ENCODE measurements at places on chromosomes 2 and 18.

GRCh38 chr2:232418056-232418455 lies 11.4 kb downstream of the ALPG start:
- no peak for DNase-seq

- DNase-seq, result no peak
Observed at GRCh38 chr2:12099374-12099773, 352.9 kb downstream of the LPIN1 start.

DNA sequence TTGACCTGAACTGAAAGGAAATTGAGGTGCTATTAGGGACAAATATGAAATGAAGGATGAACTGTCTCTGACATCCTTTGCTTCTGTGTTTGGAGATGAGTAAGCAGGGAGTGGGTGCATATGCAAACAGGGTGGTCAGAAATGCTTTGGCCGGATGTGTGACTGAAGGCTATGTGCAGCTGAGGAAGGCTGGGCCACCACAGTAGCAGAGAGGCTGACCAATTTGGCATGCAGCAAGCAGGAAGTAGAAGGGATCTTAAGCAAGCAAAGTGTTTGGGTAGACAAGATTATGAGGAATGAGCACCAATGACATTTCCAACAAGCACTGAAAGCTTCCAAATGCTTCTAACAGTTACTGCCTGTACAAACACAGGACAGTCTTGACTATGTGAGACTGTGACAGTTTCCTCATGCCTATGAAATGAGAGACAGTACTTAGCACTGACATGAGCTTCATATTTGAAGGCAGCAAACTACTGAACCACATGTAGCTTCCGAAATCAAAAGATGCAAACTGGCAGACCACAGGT lies 3.3 kb upstream of the ACTR3 start:
- DNase-seq, result peak; percentile 94

DNA sequence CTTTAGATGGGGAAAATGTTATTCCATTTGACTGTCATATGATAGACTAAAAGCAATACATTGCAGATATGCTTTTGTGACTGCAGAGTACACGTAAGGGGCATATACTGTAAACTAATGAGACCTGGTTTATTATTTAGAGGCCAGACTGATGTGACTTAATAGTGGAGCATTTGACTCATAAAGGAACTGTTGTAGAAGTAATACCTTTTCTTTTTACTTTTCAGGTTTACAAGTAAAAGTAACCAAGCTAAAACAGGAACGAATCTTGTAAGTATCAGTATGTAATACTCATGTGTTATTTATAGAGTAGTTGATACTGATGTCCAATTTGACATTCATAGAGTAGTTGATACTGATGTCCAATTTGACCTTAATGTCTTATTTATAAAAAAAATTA lies 13.1 kb downstream of the RBBP8 start:
- no peak for DNase-seq

DNA sequence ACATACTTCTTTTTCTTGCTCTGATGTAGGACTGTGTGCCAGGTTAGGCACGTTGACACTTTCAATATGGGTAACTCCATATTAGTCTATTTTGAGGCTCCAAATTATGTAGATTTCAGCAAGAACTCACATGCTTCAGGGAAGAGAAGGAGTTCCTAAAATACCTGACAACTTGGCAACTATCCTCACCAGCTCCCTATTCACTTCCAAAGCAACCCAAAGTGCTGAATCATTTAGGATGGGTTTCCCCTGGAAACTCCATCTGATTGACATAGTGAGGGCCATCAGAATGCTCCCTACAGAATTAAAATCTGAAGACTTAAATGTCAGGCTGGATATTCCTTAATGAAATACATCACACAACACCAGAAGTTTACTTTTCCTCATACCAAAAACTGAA lies 32.5 kb upstream of the NFU1 start:
- DNase-seq, result no peak

- DNase-seq, result peak; percentile 31
Observed at GRCh38 chr2:238120463-238121298, 17.8 kb upstream of the KLHL30 start.

DNA sequence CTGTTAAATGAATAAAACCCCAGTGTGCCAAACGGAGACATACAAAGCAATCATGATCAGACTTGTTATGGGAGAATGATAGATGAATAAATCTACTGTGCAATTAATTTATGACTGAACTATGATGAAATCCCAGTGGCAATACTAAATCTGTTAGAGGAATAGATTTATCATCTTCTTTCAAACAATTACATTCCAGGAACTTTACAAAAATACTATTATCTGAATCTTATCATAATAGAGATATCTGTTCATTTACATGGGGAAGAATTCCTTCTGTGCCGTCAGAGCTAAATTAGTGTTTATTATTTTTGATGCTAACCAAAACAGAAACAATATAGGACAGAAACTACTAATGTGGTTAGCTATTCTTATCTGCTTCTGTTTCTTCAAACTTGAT lies 208.5 kb downstream of the CAMKMT start:
- DNase-seq, result no peak

DNA sequence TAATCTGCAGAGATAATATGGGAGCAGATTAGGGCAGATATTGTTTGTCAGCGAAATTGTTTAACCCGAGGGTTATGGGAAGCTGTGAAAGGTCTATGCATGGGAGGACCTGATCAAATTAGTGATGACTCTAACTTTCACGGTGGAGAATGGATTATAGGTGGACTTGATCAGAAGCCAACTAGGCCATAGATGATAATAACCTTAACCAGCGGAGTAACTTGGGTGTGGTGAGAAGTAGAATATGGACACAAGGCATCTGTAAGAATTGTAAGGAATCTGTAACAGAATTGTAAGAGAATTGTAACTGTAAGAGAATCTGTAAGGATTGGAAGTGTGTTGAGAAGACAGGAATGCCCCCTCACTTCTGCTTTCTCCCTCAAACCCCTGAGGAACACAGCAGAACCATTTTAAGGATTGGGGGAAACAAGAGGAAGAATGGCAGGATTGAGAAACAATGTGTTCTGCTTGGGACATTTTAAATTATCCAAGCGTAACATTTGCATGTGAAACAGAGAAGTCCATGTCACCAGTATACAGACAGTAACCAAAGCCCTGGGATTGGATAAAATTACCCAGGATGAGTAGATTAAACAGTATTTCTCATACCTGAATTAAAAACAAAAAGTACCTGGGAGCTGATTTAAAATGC lies 14.9 kb upstream of the SLC39A10 start:
- DNase-seq, result no peak

DNA sequence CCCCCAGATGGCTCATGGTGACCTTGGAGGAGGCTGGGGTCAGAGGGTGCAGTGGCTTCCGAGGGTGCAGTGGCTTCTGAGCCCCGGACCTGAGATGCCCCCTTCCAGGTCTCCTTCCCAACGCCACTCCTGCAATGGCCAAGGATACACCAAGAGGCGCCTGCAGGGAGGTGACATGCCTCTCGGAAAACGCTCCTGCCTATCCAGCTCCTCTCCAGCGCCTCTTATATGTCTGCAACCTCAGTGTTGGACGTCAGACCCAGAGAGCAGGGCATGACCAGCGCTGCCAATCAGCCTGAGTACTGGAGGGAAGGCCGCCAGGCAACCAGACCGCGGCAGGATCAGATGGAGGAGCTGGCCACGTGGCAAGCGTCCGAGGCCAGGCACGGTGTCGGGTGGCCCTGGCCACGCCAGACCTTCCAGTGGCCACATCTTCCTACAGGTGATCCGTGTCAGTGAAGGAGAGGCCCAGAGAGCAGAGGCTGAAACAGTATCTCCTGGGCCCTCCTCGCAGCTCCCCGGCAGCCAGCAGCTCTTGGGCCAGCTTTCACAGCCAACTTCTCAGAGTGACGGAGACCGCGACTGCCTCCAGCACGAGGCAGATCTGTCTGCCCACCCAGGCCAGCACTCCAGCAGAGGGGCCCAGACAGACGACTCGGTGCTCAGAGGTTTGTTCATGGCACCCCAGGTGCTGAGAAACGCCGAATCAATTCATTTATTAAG lies 199.5 kb upstream of the SALL3 start:
- DNase-seq, result no peak

DNA sequence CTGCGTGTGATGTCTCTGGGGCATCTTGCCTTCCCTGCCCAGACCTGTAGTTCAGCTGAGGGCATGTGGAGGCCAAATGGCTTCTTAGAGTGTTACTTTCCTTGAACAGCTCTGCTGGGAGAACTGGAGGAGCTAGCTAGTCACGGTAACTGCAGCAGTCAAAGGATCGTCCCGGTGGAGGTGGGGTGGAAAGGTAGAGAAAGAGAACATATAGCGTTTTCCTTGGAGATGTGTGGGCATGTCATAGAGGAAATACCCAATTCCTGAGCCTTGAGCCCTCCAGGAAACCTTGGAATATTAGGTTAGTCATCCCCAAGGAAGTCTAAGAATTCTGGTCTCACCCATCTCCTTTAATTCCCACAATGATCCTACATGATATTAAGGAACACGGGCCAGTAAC lies 33.5 kb upstream of the IL37 start:
- DNase-seq, result peak; percentile 90

- DNase-seq, result peak; percentile 71
Observed at GRCh38 chr18:25229081-25229480, 122.9 kb downstream of the ZNF521 start.

GRCh38 chr2:26721115-26722032 lies 28.9 kb downstream of the KCNK3 start:
- no peak for DNase-seq

- DNase-seq, result no peak
Observed at GRCh38 chr2:112597537-112598322, 13.3 kb downstream of the CHCHD5 start.

- no peak for DNase-seq
Observed at GRCh38 chr2:50975546-50975945, 56.4 kb downstream of the NRXN1 start.

DNA sequence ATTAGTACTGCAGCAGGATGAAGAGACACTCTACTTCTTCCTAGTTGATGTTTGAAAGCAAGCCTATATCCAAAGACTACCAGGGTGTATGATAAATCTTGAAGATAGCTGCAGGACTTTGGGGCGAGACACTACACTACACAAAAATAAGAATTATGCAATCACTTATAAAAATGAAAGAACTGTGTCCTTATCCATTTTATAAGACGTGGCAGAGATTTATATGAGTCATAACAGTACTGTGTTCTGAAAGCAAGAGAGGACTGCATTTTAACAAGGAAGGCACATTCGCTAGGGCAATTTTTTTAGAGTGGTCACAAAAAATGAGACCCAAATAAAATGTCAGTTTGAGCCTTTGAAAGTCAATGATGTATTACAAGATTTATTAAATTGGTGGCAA lies 617.0 kb upstream of the LINC00305 start:
- DNase-seq, result no peak

GRCh38 chr2:11495844-11496681 lies 30.1 kb upstream of the E2F6 start:
- no peak for DNase-seq

DNA sequence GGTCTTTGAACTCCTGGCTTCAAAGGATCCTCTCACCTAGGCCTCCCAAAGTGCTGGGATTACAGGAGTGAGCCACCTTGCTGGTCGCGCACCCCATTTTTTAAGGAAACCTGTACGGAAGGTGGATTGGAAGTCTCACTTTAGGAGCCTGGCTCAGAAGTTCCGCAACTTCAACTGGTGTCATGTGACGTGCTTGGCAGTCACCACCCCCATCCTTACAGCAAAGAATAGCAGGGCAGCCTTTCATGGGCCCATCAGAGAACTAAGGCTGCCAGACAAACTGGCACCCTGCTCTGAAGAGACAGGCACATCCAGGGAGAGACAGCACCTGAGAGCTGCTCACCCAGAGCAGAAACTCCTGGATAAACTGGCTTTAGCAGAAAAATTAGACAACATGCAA lies 3.3 kb upstream of the SLC66A2 start:
- no peak for DNase-seq

- no peak for DNase-seq
Observed at GRCh38 chr2:201174687-201175086, 8.3 kb upstream of the CASP10 start.

DNA sequence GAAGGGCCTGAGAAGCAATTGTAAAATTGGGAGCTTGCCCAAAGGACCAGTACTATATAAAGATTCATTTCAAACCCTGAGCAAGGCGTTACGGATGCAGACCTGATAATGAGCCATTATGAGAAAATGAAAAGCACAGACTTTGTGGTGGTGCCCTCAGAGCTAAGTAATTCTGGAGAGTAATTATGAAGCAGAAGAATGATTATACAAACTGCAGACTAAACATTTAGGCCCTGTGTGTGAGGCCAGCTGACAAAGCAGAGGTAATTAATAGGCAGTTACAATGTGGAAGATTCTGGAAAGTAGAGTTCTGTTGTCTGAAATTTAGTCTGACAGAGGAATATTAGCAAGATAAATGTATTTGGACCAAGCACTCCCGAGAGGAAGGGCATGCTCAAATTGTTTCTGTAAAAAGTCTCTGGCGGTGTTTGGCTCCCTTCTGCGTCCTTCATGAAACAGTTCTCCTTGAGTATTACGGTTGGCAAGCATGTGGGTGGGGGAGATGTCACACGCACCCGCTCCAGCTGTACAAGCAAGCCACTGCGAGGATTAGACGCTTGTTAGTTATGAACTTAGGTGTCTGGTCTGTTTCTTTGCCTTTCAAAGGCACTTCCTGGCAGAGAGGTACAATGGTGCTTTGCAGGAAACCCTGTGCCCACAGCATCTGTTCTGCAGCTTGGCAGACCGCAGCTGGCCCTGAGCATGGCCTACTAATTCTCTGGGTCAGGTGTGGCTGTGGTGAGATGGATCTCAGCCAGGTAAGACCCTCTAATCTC lies 45.5 kb downstream of the CDC42EP3 start:
- no peak for DNase-seq

- no peak for DNase-seq
Observed at GRCh38 chr2:170365686-170366085, 187.7 kb downstream of the MYO3B start.

GRCh38 chr2:134287323-134287722 lies 33.5 kb downstream of the MGAT5 start:
- DNase-seq, result no peak

GRCh38 chr2:172113617-172114016 lies 10.9 kb upstream of the DLX2 start:
- DNase-seq, result peak; percentile 67

DNA sequence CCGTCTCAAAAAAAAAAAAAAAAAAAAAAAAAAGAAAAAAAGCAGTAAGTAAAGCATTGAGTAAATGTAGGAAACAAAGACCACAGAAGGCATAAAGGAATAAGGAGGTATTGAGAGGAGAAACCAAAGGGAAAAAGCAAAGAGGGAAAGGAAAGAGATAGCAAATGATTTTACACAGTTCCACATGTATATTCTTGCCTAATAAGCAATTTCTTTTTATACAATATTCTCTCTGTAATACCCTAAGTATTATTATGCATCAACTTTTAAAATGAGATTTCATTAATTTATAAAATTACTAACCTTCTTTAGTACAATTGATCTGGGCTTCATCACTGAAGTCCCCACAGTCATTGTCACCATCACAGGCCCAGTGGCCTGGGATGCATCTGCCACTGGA lies 1180.9 kb downstream of the LRP1B start:
- DNase-seq, result no peak

DNA sequence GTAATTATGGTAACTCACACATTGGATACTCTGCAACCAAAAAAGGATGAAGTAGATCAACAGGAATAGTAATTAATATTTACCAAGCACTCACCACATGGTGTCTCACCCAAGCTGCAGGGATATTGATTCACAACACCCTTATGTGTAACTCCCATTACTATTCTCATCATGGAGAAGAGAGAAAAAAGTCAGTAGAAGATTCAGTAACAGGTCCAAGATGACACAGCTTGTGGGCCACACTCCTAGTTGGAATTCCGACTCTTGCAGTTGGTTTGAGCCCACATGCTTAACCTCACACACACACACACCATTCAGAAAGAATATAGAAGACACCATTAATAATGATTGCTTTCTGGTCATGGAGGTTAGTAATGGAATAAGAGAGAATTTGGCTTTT lies 1.7 kb upstream of the MLPH start:
- no peak for DNase-seq

- no peak for DNase-seq
Observed at GRCh38 chr2:201383136-201383535, 26.0 kb upstream of the FLACC1 start.

All from fibroblast of skin of back (primary cell).